ENCODE measurements at places on chromosomes 11 and 22. TPM values are rescaled to one million over a fixed set of nuclear protein-coding genes. Genes with fewer than 3 reads are reported as not detected.

- peaks cover 28% of the 10 kb centered on the region for H3K4me1 ChIP-seq
- H3K27me3 ChIP-seq = no peaks in the 10 kb centered on the region
- no peaks in the 10 kb centered on the region for H3K36me3 ChIP-seq
- peak overlapping the region; percentile 86 for H3K4me3 ChIP-seq
These were observed 781 bp upstream of the TEF start for GRCh38 chr22:41380993-41381328.

DNA sequence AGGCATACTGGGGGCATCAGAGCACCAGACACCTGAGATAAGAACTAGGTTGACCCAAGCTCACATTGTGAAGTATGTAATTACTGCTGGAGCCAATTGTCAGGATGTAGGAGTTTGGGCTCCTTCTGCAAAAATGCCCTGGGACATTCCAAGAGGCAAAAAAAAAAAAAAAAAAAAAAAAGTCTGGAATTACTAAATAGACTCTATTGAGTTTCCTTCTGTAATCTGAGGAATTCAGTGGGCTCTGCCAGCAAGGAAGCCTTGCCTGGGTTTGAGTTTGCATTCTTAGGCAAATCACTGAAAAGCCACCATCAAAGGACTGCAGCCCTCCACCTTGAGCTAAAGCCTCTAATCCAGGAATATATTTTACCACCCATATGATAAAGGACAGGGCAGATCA is 8.0 kb upstream of the CAVIN3 start:
- H3K27ac ChIP-seq = no peak overlapping the region
- H3K4me3 ChIP-seq = no peak overlapping the region
- H3K36me3 ChIP-seq = no peaks in the 10 kb centered on the region
- no peaks in the 10 kb centered on the region for H3K4me1 ChIP-seq
- peaks cover 4% of the 10 kb centered on the region for H3K27me3 ChIP-seq

DNA sequence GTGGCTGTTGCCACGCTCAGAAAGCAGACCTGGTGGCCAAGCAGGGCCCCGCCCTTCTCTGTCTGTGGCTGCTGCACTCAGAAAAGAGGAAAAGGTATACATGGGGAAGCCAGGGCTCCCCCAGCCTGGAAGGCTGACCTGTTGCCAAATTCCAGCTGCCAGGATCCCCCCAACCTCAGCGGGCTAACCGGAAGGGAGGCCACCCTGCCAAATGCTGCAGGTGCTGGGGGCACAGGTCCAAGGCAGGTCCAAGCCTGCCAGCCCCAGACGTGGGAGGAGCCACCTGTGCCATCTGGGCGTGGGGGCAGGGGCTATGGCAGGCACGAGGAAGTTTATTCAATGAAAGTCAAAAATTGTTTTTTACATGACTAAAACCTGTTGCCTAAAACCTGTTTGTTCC is 2.6 kb downstream of the NPTXR start:
- no peak overlapping the region for H3K27ac ChIP-seq
- no peak for DNase-seq
- H3K4me1 ChIP-seq = peaks cover 4% of the 10 kb centered on the region
- no peaks in the 10 kb centered on the region for H3K27me3 ChIP-seq
- H3K4me3 ChIP-seq = no peak overlapping the region

GRCh38 chr11:20963596-20963995 is 294.2 kb downstream of the NELL1 start:
- no peak overlapping the region for H3K4me3 ChIP-seq
- H3K36me3 ChIP-seq = no peaks in the 10 kb centered on the region
- no peaks in the 10 kb centered on the region for H3K4me1 ChIP-seq
- no peaks in the 10 kb centered on the region for H3K27me3 ChIP-seq
- no peak overlapping the region for H3K27ac ChIP-seq
- no peak for DNase-seq

GRCh38 chr22:33063611-33064010 is 5.4 kb upstream of the SYN3 start:
- no peaks in the 10 kb centered on the region for H3K36me3 ChIP-seq
- no peak overlapping the region for H3K27ac ChIP-seq
- no peak for DNase-seq
- H3K4me3 ChIP-seq = no peak overlapping the region
- H3K4me1 ChIP-seq = no peaks in the 10 kb centered on the region

GRCh38 chr22:20388200-20388599 is 5.8 kb upstream of the ZNF74 start:
- no peak overlapping the region for H3K27ac ChIP-seq
- H3K27me3 ChIP-seq = peaks cover 35% of the 10 kb centered on the region
- DNase-seq = peak; percentile 23
- H3K36me3 ChIP-seq = no peaks in the 10 kb centered on the region

The NXPE4 gene
- total RNA-seq = not detected
